Stimulated activated CD4-positive, alpha-beta T cell treated with anti-CD3 and anti-CD28 coated beads, Interleukin-1b, Interleukin-23, amount 100 ng/mL, for 48 hours (primary cell): ENCODE measurements at places on chromosomes 4 and X.

GRCh38 chrX:122440832-122441231 lies 743.2 kb upstream of the GRIA3 start:
- no peak for DNase-seq

GRCh38 chrX:2628751-2629315 lies 62.3 kb upstream of the CD99 start:
- no peak for DNase-seq

DNA sequence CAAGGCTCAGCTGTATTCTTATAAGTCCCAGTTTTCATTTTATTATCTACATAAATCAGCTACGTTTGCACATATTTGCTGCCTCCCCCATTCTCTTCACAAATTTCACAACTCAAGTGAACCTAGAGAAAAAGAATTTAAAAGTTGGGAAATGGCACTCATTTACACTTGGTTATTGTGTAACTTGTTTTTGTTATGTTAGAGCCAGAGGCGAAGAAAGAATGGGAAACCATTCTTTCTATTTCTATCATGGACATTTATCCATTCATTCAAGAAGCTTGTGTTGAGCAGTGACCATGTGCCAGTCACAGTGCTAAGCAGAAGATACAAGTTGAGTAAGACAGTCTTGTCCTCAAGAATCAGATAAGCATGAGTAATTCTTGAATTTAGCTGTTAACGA lies 13.5 kb downstream of the LIAS start:
- DNase-seq = no peak

GRCh38 chr4:182062458-182062857 lies 180.7 kb upstream of the TENM3 start:
- DNase-seq = no peak

DNA sequence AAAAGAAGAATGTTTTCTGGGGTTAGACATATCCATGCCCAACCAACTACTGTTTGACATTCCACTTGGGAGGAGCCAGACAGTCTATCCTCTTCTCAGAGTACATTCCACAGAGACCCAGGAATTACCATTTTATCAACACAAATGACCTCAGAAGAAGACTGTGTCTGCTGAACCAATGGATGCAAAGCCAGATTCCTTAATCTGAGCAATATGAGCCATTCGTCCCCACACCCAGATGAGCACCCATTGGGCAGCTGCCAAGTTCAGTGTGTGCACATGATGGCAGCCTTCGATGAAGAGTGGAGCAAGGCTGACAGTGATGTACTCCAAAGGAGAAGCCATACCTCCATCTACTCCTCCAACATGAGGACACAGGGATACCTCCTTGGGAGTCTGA lies 111.3 kb downstream of the ZNF674 start:
- no peak for DNase-seq

- no peak for DNase-seq
These were observed 235.7 kb upstream of the LDB2 start for GRCh38 chr4:17134100-17134499.

GRCh38 chrX:41005445-41005992 lies 79.7 kb upstream of the USP9X start:
- no peak for DNase-seq

- no peak for DNase-seq
These were observed 158.4 kb downstream of the TENT5D start for GRCh38 chrX:80578517-80579105.

GRCh38 chr4:13626492-13627177 lies 890 bp downstream of the BOD1L1 start:
- DNase-seq = no peak

GRCh38 chr4:152778656-152779512 lies 646 bp downstream of the TIGD4 start:
- DNase-seq = peak; percentile 25

GRCh38 chrX:9486786-9487387 lies 22.0 kb downstream of the TBL1X start:
- DNase-seq = no peak

- DNase-seq = no peak
These were observed 18.4 kb upstream of the TBC1D1 start for GRCh38 chr4:37872310-37872988.

DNA sequence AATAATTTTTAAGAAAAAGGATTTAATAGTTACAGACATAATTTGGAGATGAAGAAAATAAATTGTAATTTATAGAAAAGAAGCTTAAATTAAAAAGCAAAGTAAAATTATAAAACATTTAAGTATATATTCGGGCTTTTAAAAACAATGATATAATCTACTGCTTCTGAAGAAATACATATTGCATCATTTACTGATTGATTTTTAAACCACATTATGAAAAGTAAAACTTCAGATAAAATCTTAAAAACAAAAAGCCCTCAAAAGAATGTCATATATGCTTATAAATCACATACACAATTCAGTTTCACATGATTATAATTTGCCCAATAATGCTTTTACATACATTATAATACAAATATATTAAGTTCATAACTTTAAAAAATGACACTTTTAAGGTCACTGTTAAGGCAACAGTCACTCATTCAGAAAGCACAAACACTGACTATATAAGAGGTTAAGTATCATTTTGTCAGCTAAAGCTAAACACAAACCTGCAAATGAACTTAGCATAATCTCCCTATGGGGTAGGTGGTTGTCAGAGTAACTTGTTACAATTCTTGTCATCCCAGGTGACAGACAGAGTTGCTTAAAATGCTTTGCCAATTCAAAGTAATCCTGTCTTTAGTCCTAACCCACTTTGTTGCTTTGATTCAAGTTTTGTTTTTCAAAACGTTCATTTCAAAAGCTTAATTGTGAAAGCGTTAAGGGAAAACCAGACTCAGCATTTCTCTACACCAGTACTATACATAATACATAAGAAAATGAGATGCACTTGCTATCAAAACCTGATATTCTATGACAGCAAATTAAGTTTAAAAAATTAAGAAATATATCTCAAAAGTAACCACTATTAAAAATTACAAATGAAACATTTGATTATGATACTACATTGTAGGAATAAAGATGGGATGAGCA lies 90.6 kb upstream of the MAB21L2 start:
- no peak for DNase-seq

DNA sequence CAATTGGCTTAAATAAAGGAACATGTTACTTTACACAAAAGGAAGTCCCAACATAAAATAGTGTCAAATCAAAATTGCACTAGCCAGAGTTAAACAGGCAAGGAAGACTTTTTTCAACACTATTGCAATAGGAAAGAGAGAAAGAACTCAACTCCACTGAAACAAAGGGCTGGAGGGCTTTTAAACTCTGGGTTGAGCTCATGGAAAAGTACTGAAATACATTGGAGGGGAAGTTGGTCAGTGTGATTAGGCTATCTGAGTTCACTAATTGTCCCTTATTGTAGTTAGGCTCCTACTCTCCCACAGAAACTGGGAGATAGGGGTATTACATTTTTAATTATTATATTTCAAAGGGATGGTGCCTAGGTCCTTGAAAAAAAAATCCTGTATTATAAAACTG lies 491.2 kb upstream of the LCORL start:
- no peak for DNase-seq

DNA sequence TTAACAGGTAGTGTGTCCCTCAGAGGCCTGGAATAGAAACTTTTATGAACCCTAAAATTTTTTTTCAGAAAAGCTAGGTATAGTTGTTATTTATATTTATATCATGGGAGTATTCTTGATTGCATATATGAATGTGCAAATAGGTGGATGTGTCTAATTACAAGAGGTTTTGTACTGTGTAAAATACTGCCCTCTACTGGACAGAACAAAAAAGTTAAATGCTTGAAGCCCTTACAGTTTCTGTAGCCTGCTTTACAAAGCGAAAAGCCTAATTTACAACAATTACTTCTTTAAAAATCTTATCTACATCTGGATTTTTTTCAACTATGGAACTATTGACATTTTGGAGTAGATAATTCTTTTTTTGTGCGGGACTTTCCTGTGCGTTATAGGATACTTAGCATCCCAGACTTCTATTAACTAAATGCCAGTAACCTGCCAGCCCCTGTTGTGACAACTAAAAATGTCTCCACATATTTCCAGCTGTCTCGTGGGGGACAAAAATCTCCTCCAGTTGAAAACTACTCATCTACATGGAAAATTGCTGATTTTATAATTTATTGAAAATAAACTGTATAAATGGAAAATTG lies 35.1 kb downstream of the ENPEP start:
- no peak for DNase-seq

GRCh38 chrX:100409610-100410590 lies at the start of gene PCDH19:
Gene PCDH19, minus strand, starts transcription at chrX:100410273. Its CDS starts 1,676 bp downstream, at chrX:100408597.
- DNase-seq = peak; percentile 53

GRCh38 chr4:128107766-128108165 lies 46.7 kb downstream of the LARP1B start:
- DNase-seq = no peak

- no peak for DNase-seq
These were observed 73.2 kb upstream of the C1QTNF7 start for GRCh38 chr4:15354371-15355297.

DNA sequence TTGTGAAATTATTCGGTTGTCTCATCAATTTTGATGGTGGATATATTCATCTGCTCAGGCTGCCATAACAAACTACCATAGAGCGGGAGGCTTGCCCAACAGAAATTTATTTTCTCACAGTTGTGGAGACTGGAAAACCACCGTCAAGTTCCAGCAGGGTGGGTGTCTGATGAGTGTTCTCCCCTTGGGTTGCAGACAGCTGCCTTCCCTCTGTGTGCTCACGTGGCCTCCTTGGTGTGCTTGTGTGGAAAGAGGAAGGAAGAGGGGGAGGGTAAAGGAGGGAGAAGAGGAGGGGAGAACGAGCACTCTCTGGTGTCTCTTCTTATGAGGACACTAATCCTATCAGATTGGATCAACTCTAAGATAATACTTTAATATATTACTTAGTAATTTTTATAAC lies 123.8 kb upstream of the TEX13D start:
- no peak for DNase-seq

DNA sequence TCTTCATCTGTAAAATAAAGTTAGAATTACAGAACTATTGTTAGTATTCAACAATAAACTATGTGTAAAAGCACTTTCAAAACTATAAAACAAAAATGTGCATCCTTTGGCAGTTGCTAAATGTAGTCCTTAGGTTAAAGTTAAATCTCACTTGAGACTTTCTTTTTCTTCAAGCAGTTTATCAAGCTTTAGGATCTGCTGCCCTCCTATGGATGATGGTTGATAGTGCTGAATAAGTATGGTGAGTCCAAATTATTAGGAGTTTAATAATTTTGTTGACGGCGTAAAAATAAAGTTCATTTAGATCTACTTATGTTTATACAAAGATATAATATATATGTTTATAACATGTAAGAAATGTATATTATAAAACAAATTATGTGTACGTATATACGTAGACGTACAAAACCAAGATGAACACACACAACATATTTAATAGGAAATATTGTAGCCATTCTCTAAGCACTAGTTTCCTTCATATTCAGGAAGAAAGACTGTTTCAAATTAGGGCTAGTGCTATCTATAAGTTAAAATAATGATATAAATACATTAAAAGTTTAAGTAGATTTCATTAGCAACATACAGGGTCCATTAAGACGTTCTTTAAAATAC lies 22.3 kb downstream of the UGT2A2 start:
- DNase-seq = no peak

- DNase-seq = no peak
These were observed 102.5 kb upstream of the ADAD1 start for GRCh38 chr4:122276359-122276758.

DNA sequence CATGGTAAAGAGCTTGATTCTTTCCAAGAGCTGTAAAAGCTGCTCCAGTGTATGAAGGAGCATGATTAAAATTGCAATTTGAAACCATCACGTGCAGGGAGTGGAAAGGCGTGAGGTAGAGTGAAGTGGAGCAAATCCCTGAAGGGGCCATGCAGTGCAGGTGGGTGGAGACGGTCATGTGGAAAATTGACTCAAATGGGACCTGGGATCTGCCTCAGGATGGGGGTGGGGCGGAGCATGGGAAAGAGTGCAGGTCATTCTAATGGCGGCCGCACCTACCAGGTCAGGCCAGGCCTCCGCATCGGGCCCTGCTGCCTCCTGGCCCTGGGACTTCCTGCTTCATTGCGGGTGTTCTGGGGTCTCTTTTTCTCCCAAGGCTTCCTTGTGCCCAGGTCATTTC lies 25.3 kb upstream of the TRIM60 start:
- DNase-seq = no peak

DNA sequence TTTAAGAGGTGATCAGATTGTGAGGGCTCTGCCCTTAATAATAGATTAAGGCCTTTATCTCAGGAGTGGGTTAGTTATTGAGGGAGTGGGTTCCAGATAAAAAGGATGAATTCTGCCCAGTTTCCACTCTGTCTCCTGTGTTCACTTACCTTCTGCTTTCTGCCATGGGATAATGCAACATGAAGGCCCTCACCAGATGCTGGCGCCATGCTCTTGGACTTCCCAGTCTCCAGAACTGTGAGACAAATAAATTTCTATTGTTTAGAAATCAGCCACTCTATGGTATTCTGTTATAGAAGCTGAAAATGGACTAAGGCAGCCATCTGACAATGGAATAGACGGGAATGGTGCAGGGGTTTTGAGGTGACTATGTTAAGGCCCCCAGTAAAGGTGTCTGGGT lies 6.9 kb upstream of the RELL1 start:
- DNase-seq = no peak

DNA sequence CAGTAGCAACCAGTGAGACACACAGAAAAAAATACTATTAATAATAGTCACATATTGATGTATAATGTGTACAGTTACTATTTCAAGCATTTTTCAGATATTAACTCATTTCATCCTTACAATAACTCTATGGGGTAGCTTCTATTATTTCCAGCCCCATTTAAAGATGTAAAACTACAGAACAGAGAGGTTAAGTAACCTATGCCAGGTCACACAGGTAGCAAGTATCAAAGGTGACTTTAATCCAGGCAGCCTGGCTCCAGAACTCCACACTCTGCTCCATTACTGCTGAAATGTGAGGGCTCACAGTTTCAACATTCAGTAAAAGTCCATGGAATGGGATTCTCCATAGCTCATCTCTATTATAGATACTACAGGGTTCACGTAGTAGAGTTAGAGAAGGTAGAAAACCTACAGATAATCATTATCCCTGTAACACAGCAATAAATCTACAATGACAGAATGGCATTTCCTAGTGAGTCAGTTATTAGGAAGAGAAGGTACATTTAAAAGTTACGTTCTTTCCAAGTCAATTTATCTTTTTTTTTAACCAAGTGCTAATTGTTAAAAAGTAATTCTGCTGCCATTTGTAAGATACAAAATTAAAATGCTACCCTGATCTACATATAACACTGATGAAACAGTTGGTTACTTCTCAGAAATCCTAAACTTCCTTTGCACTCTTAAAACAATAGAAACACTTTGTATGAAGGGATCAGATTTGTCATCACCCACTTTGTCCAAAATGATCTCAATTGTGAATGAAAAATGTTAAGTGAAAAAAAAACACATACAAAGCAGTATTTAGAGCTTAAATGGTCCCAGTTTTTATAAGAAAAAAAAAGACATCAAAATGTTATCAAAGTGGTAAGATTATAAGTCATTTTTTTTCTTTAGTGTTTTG lies 18.7 kb downstream of the RELL1 start:
- no peak for DNase-seq
